ENCODE measurements at places on chromosomes 1 and 21. TPM values are rescaled to one million over a fixed set of nuclear protein-coding genes. Genes with fewer than 3 reads are reported as not detected.

Gene LRRC39
- not detected for polyA plus RNA-seq

Gene PLA2G2A
- not detected for polyA plus RNA-seq

- H3K27me3 ChIP-seq: no peaks in the 10 kb centered on the region
- DNase-seq: no peak
- no peaks in the 10 kb centered on the region for H3K36me3 ChIP-seq
These were observed 154.2 kb upstream of the NRIP1 start for GRCh38 chr21:15219039-15219438.

DNA sequence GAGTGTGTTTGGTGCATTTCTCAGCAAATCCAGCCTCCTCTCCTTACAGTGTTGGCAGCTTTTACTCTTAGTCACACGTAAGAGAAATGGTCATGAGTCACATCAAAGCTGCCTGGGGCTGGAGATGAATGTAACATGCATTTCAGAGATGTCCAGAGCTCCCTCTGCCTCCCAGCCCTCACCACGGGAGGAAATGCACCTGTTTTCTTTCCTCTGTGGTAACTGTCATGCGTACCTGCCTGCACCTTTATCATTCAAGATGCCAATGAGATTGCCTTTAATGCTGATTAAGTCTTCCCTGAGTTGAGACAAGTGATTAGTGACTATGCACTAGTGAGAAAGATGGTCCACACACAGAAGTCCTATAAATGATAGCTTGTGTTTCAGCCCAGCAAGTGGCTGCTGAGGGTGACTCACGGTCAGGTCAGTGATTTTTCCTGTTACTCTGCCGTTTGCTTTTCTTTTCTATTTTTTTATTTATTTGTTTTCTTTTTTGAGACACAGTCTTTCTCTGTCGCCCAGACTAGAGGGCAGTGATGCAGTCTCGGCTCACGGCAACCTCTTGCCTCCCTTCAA is 277.3 kb upstream of the FMN2 start:
- H3K36me3 ChIP-seq: no peaks in the 10 kb centered on the region
- no peaks in the 10 kb centered on the region for H3K27me3 ChIP-seq
- no peak overlapping the region for H3K27ac ChIP-seq
- DNase-seq: no peak

GRCh38 chr1:42999308-42999707 is 40.6 kb upstream of the SLC2A1 start:
- H3K27me3 ChIP-seq: no peaks in the 10 kb centered on the region
- H3K36me3 ChIP-seq: no peaks in the 10 kb centered on the region
- H3K4me3 ChIP-seq: no peak overlapping the region
- H3K4me1 ChIP-seq: no peaks in the 10 kb centered on the region
- no peak for DNase-seq
- H3K27ac ChIP-seq: no peak overlapping the region

GRCh38 chr1:152880907-152881306 is 2.8 kb downstream of the SMCP start:
- H3K4me1 ChIP-seq: no peaks in the 10 kb centered on the region
- DNase-seq: no peak
- H3K27ac ChIP-seq: no peak overlapping the region
- H3K27me3 ChIP-seq: peaks cover 7% of the 10 kb centered on the region

DNA sequence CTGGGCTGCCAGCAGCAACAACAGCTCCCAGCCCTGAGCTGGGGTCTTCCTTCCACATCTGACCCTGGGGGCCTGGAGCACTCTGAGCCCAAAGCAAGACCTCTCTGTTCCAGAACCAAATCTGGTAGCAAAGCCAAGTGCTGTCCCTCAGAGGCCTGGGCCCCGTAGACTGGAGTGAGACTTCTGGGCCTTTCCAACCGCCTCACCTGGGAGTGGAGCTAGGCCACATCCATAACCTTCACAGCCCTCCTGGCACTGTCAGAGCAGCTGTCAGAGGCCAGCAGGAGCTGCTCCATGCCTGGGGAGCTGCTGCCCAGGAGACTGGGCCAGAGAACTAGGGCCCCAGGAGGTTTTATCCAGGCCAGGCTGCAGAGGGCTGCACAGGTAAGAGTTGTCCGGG is 15.4 kb upstream of the SLC5A9 start:
- H3K27ac ChIP-seq: no peak overlapping the region
- DNase-seq: no peak
- H3K36me3 ChIP-seq: no peaks in the 10 kb centered on the region
